ENCODE measurements at places on chromosomes 2 and 18.
A peak's percentile ranks its signal among the peaks of the same experiment; 100 is the strongest.

DNA sequence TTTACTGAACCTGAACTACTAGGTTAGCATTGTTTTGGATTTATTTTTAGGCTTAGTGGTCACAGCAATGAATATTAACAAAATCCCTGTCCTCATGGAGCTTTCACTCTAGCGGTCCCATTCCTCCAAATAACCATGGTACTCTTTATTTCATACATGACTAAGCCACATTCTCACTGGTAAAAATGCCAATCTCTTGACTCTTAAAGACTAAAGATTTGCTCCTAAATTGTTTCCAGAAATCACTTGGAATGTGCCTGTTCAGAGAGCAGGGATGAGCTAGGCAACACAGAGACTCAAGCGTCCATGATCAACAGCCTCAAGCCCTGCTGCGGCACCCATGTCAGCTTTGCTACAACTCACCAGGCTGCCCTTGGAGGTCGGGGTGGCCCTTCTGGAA is 13.5 kb downstream of the LMAN1 start:
- no peak for DNase-seq

DNA sequence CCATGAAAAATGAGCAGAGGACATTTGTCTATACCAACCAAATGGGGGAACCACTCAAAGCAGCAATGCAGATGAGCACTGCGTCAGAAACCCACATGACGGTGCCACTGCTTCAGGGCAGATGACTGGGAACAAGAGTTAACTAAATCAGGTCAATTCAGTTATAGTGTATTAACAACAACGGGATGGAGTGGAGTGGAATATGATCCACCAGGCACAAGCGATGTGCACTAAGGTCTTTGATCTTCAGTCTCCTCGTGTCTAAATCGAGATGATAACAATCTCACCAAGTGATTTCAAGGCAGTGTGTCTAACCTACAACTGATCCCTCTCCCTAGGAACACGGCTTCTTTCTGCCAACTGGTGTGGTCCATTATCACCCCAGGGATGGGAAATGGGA is 269.0 kb downstream of the RAD51AP2 start:
- DNase-seq, result no peak

DNA sequence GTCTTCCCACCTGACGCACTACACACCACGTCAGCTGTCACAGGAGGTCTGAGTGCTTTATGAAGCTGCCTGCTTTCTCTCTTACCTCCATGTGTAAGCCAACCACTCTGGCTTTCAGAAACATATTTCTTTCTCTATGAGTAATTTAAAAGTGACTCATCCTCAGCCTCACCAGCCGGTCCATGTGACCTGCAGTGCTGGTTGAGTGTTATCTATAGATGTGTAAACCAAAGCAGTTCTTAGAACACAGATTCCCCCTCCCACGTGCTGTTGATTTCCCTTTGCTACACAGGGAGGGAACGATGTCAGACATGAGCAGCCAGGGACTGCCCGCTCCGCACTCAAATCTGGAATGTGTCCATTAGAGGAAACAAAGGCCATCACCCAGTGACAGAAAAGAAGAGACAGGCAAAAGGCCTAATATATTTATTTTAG is 157.8 kb downstream of the BCL2 start:
- DNase-seq, result peak; percentile 95

DNA sequence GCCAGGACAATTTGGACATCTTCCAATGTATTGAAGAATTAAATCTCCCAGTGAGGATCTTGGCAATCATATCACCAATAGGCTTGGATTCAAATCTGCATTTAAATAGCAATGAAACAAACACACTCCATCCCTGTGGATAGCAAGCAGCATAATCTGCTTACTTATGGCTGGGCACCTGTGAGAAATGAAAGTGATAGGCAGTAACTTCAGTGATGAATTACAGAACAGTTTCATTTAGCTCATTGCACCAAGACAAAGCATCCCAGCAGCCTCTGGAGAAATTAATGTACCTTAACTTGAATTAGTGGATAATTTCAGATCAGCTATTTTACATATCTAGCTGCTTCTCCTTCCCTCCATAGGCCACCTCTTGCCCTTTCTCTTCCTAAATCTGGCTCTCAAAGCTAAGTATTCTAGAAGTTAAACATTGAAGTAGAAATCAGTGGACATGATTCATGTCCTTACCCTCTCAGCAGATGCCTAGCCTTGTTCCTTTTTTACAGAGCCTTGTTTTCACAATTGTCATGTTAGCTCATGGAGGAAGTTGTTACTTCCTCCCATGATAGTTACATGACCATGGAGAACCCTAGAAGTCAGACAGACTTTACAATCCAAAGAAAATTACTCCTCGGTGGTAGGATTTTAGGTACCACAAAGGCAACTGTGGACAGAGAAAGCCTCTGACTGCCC is 88.5 kb upstream of the TACR1 start:
- DNase-seq, result no peak

- DNase-seq, result no peak
These were observed 64.4 kb downstream of the IKZF2 start for GRCh38 chr2:213087040-213087439.

DNA sequence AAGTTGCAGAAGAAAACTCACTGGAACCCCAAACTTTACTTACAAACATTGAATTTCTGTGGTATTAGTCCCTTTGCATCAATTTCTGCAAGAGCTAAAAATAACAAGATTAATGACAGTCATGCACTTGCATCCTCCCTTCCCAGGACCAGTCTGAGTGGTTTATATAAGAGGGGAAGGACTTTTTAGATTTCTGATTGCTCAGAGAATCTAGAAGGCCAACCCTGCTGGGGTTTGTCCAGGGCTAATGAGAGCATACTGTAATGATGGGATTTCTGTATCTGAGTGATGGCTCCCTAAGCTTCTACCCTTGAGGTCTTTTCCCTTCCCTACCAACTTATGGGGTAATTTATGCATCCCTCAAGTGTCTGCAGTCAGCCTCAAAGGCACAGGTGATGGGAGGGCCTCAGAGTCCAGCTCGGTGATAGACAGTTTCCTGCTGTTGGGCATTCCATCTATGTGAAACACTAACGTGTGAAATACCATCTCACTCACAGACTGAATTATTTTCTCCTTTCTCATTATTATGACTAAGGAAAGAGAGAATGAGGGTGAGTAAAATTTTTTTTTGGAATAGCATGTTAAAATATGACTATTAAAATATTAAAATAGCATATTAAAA is 556.3 kb downstream of the RIT2 start:
- DNase-seq, result no peak

- no peak for DNase-seq
These were observed 1.6 kb downstream of the PLCL1 start for GRCh38 chr2:197805715-197806633.

DNA sequence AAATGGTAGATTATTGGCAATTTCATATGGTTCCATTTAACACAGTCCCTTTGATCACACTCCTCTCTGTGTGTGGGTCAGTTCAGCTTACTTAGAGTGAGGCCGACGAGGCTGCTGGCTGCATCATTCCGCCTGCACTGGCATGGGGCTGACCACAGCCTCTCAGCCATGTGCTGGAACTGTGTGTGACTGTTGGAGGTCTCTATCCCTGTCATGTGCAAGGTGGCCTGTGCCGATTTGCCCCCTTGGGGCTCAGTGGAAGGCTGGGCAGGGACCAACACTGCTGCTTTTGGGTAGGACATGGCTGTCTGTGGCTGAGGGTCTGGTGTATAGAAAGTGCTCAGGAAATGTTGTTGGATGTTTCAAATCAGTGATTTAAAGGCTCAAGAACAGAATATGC is 454.0 kb upstream of the HS6ST1 start:
- DNase-seq, result no peak

DNA sequence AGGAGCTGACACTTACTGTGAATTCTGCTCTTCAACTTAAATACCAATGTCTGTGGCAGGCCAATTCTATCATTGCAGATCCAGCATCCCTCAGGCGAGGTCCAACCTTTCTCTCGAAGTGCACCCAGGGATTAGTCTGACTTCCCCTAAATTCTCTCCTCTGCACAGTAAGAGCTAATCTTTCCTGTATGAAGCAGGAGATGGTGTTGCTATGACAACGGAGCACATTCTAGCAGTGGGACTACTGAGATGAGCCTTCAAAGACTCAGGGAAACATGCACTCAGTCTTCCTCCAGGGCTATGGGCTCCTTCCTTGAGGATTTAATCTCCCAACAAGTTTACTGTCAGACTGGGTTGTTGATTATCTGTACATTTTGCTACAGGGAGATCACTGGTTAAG is 176.3 kb downstream of the NOL4 start:
- no peak for DNase-seq

- DNase-seq, result no peak
These were observed 326.5 kb upstream of the KLHL29 start for GRCh38 chr2:23058435-23058834.

Measured in activated CD4-positive, alpha-beta T cell treated with anti-CD3 and anti-CD28 coated beads, Interleukin-2, Interleukin-4, amounts not matched to agents 100 ng/mL and 50 ng/mL, durations not matched to agents 16 hours and 8 hours (primary cell).